ENCODE measurements at places on chromosomes 3 and 15.

DNA sequence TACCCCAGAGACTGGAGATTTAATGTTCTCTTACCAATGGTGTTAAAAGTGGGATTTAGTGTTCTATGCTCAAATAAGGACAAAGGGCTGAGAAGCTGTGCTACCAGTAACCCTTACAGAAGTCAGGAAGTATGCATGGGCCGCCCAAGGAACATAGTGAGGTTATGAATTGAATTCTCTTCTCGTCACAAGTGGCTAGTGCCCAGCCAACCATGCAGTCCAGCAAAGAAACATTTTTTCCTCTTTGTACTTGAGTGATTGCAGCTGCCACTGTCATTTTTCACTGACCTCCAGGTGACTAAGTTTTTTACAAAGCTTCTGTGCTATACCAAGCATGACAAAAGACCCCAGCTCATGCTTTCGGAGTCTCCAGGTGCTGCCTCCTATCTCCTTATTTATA lies 110.6 kb upstream of the DCBLD2 start:
- DNase-seq = no peak

DNA sequence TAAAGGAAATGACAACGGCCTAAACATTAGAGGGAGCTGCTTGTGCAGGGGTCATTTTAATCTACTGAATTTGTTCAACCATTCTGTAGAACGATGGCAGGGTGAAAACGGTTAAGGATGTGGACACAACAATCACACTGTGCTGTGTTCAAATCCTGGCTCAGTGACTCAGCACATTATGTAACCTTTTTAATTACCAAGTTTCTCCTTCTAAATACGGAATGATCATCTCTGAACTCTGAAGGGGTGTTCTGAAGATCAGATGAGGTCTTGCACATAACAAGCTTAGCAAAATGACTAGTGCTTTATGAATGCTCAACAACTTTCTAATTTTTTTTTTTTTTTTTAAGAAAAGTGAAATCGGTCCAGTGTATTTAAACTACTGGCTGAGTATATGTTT lies 592.8 kb downstream of the FOXP1 start:
- no peak for DNase-seq

DNA sequence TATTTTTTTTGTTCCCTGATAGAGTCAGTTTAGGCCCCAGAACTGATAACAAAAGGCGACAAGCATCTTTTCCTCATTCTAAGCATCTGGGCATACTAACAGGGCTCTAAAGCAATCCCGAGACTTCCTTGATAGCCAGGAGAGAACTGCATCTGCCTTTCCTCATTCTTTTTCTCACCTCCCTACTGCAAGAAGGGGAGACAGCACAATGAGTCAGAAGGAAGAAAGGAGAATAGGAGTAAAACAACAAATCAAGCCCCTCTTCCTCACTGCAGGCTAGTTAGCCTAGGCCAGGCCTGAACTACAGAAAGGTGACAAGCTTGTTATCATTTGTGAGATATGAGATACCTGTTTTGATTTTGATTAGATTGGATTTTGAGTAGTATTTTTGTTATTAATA lies 97.9 kb downstream of the NAALADL2 start:
- no peak for DNase-seq

DNA sequence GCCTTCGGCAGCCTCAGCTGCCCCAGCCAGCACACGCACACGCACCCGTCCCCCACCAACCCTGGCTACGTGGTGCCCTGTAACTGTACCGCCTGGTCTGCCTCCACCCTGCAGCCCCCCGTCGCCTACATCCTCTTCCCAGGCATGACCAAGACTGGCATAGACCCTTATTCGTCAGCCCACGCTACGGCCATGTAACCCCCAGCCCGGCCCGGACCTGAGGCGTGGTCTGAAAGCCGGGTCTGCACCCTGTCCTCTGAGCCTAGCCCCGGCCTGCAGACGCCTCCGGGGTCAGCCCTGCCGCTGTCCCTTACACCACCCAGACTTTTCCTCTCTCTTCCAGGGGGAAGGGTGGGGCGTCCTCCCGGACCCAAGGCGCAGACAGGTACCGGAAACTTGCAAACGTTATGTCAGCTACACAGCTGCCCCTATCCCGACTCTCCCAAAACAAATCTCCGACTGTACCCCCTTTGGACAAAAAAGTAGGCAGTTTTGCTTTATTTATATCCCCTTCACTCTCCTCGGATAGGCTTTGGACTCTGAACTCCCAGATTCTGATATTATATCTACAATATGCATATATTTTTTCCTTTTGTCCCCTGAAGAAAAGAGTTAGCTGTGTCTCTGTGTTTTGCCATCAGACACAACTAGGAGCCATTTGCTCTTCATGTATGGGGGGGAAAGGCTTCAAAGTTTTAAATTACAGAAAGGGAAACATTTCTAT lies 1.4 kb downstream of the SOX14 start:
- DNase-seq = no peak

DNA sequence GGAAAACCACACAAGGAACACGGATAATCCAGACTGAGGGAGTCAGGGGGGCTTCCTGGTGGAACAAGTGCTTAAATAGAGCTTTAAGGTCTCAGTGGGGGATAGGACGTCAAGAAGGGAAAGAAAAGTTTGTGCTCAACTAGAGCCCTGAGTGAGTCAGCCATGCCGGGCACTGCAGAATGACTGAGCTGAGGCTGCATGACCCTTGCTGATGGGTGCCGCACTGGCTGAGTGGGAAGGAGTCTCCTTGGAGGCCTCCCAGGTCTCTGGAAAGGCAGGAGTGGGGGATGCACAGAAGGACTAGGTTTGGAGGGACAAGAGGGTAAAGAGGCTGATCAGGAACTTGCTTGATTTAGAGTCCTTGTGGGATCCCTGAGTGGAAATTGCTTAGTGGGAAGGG lies 150.3 kb downstream of the RPLP1 start:
- no peak for DNase-seq

Data from tongue (tissue), 3 donors.